ENCODE measurements at places on chromosomes 13 and 19.
A peak's percentile ranks its signal among the peaks of the same experiment; 100 is the strongest.

DNA sequence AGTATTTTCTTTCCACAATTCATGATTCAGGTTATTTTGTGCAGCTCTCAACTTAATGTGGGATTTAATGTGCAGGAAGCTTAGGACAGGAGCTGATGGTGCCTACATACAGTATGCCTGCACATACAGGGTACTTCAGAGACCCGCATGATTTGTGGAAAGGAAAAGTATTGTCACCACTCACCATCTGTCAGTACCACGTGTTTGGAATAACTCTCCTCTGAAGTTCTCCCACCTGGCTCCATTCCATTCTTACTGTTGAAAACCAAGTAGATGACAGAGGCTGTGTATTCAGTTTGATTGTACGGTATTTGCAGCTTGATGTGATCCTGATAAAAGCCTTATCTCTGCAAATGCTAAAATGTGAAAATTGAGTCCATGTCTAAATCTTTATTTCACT is 85.7 kb downstream of the ZAR1L start:
- peaks cover 6% of the 10 kb centered on the region for H3K36me3 ChIP-seq
- H3K27ac ChIP-seq = no peak overlapping the region
- H3K27me3 ChIP-seq = no peaks in the 10 kb centered on the region
- no peak overlapping the region for H3K4me3 ChIP-seq
- H3K4me1 ChIP-seq = peaks cover 37% of the 10 kb centered on the region

- H3K4me3 ChIP-seq = no peak overlapping the region
- H3K27me3 ChIP-seq = peaks cover 20% of the 10 kb centered on the region
- H3K4me1 ChIP-seq = peaks cover 9% of the 10 kb centered on the region
These were observed 26.1 kb downstream of the TJP3 start for GRCh38 chr19:3734310-3734600.

GRCh38 chr13:46717275-46717674 is 79.7 kb downstream of the ESD start:
- H3K27ac ChIP-seq = no peak overlapping the region
- no peaks in the 10 kb centered on the region for H3K36me3 ChIP-seq
- no peaks in the 10 kb centered on the region for H3K4me1 ChIP-seq
- H3K27me3 ChIP-seq = peaks cover 1% of the 10 kb centered on the region

DNA sequence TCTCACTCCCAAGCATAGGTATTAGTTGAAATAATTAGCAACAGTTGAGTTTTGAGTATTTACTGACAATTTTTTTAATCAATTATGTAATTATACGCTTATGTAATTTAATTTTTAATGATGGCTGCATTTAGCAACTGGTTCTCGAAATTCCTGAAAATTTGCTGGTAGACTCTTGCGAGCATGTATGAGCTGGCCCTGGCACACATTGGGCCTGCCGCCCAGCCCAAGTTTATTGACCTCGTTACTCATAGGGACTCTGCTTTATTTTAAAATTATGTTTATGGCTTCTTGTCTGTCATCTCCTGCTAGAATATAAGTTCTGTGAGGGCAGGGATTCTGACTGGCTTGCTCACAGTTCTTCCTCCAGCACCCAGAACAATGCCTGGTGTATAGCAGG is 6.7 kb downstream of the KLK14 start:
- no peaks in the 10 kb centered on the region for H3K4me1 ChIP-seq
- peaks cover 1% of the 10 kb centered on the region for H3K27me3 ChIP-seq
- DNase-seq = no peak
- no peaks in the 10 kb centered on the region for H3K36me3 ChIP-seq
- H3K4me3 ChIP-seq = no peak overlapping the region

DNA sequence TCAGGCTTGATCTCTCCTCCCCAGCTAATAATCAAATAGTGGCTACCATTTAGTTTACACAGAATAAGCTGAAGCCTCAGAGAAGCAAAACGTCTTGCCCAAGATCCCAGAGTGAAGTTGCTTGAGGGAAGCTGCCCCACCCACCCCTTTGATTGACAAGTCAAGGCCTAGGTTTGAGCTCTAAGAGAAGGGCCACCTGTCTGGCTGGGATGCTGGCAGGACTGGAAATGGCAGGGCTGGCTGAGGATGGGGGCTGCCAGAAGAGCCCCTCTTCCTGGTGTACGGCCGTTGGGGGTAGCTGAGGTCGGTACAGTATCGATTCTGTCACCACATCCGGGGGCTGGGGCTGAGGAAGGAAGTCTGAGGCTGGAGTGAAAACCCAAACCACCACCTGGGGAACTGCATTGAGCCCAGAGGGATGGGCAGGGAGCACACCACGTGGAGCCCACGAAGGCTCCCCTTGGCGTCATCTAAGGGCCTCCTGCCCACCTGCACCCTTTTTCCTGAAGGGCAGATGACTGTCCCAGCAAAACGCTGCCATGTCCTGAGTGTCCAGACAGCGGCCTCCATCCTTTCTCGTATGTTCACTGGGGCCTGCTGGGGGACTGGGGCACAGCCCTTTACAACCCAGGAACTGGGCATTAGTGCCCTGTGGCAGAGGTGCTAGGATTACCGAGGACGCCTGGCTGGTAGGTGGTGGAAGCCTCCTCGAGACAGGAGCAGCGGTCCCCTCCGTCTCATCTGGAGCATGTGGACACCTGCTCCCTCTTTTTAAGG is 1.4 kb upstream of the PRKD2 start:
- no peak for DNase-seq
- peaks cover 20% of the 10 kb centered on the region for H3K4me1 ChIP-seq
- H3K27me3 ChIP-seq = peaks cover 2% of the 10 kb centered on the region
- peak overlapping the region; percentile 94 for H3K4me3 ChIP-seq
- 0 out of 2 replicates have a peak, but pooled peaks cover 5% of the 10 kb centered on the region for H3K36me3 ChIP-seq

- H3K27me3 ChIP-seq = no peaks in the 10 kb centered on the region
- DNase-seq = no peak
- H3K36me3 ChIP-seq = no peaks in the 10 kb centered on the region
- H3K4me3 ChIP-seq = no peak overlapping the region
These were observed 290.4 kb downstream of the TEX29 start for GRCh38 chr13:111610879-111611278.

GRCh38 chr13:34312578-34312977 is 494.6 kb downstream of the RFC3 start:
- H3K4me1 ChIP-seq = 0 out of 2 replicates have a peak, but pooled peaks cover 6% of the 10 kb centered on the region
- no peaks in the 10 kb centered on the region for H3K27me3 ChIP-seq
- H3K27ac ChIP-seq = no peak overlapping the region
- DNase-seq = no peak

GRCh38 chr13:111319998-111320911 is at the start of gene TEX29:
Gene TEX29 (plus strand): TSS chr13:111320642. CDS start chr13:111320891, 249 bp downstream.
- no peak within 1 kb of the TSS for H3K27ac ChIP-seq
- H3K27me3 ChIP-seq = peaks cover 11% of the 10 kb centered on the region
- H3K4me3 ChIP-seq = no peak within 1 kb of the TSS

GRCh38 chr19:12828494-12828893 is 5.9 kb downstream of the RTBDN start:
- peaks cover 6% of the 10 kb centered on the region for H3K4me1 ChIP-seq
- H3K4me3 ChIP-seq = no peak overlapping the region
- peaks cover 12% of the 10 kb centered on the region for H3K27me3 ChIP-seq
- no peak overlapping the region for H3K27ac ChIP-seq

DNA sequence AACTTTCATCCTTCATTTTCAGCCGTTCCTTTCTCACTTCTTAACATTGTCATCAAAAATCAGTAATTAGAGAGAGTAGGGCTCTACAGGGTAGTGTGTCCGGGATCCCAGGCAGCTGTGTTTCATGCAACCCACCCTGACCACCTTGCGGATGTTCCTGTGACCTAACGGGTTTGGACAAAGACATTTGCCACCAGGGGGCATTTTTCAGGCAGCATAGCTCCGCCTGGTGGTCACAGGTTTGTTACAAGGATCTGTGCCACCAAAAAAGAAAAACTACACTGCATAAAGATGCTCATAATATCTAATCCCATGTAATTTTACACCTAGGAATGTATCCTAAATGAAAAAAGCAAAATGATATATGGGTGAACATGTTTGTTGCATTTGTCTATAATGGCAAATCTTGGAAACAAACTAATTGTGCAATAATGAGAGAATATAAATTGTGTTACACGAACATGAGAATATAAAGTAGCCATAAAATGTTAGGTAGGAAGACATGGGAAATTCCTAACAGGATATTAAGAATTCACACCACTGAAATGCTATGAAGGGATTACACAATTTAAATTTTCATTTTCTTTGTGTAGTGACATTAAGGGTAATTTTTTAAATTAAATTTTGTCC is 123.0 kb downstream of the SLC7A1 start:
- peak; percentile 61 for DNase-seq
- no peak overlapping the region for H3K27ac ChIP-seq
- peaks cover 9% of the 10 kb centered on the region for H3K27me3 ChIP-seq
- no peak overlapping the region for H3K4me3 ChIP-seq
- peaks cover 10% of the 10 kb centered on the region for H3K4me1 ChIP-seq

- no peaks in the 10 kb centered on the region for H3K4me1 ChIP-seq
- H3K4me3 ChIP-seq = no peak overlapping the region
- H3K27ac ChIP-seq = no peak overlapping the region
- DNase-seq = no peak
- H3K27me3 ChIP-seq = no peaks in the 10 kb centered on the region
These were observed 1291.0 kb upstream of the SLC10A2 start for GRCh38 chr13:104357174-104357573.

DNA sequence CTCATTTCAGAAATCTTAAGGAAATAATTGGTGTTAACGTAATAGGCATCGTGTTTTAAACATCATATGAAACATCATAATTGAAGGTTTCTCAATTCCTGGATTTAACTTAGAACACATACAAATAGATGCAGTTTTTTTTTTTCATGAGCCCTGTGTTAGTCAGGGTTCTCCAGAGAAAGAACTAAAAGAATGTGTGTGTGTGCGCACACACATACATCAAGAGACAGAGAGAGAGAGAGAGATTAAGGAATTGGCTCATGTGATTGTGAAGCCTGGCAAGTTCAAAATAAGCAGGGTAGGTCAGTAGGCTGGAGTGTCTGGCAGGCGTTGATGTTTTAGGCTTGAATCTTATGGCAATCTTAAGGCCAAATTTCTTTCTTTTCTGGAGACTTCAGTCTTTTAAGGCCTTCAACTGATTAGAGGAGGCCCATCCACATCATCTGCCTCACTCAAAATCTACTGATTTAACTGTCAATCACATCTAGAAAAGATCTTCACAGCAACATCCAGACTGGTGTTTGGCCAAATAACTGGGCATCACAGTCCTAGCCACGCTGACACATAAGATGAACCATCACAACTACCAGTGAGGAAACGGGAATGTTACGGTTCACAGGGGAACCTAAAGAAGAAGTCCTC is 25.2 kb downstream of the SPATA13 start:
- H3K36me3 ChIP-seq = peaks cover 11% of the 10 kb centered on the region
- no peak overlapping the region for H3K4me3 ChIP-seq
- no peak overlapping the region for H3K27ac ChIP-seq
- peaks cover 45% of the 10 kb centered on the region for H3K4me1 ChIP-seq

DNA sequence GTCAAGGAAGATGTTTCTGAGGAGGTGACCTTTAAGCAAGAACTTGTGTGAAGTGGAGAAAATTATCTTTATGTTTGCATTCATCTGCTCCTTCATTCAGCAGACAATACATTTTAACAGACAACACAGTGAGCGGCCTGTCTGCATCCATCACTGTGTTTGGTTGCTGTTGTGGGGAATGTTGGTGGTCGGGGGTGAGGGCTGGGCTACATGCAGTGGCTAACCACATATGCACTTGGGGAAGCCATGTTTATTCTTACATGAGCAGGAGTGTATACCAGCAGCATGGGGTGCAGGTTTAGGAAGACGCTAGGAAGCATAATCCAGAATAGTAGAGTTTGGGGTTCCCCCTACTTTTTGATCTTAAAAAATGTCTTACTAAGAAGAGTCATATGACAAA is 66.4 kb downstream of the DHRS12 start:
- no peak overlapping the region for H3K4me3 ChIP-seq
- H3K27me3 ChIP-seq = no peaks in the 10 kb centered on the region
- H3K27ac ChIP-seq = peak overlapping the region; percentile 24

DNA sequence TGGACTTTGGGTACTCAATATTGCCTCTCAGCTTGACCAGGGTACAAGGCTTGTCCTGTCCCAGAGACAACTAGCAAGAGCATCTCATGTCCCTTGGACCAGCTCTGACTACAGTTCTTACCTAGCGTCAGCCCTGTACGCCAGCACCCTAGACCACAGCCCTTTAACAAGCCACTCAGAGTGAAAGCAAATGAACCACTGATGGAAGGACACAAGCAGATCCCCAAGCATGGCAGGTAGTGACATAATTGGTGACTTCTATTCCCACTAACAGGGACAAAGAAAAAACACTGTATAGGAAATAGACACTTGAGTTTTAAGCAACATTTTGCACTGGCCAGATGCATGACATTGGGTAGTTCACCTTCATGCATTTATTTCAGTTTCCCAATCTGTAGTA is 8.8 kb upstream of the LRCH1 start:
- no peaks in the 10 kb centered on the region for H3K4me1 ChIP-seq
- H3K27me3 ChIP-seq = peaks cover 4% of the 10 kb centered on the region
- no peak for DNase-seq

DNA sequence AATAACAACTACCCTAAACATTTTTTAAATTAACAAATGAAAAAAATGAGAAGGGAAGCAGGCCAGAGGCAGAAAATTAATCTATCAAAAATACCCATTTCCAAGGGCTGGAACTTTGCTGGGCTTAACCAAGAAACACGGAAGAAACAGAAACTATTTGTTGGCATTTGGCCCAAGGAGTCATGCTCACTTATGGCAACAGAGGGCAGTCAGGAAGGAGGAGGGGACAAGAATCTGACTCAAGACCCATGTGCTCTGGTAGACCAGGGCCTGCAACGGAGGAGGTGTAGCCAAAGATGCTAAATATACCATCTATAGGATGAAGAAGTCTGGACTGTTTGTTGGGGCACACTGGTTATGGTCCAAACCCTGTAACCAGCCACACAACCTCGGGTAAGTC is 496.7 kb downstream of the COG6 start:
- H3K4me3 ChIP-seq = no peak overlapping the region
- H3K36me3 ChIP-seq = no peaks in the 10 kb centered on the region
- no peak overlapping the region for H3K27ac ChIP-seq
- peak; percentile 54 for DNase-seq

DNA sequence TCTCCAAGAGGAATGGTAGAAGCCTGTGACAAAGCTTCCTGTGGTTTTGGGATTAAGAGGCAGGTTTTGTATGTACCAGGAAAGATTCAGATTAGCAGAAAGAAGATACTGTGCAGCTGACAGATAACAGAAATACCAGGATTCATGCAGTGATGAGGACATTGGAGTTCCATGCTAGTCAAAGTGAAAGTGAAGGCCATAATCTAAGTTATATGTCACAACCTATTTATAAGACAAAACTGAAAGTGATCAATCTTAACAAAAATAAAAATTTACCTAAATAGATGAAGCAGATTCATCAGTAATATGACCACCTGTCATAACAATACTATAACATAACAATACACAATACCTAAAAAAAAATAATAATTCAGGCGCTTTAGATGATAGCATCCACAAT is 1305.2 kb upstream of the PCDH9 start:
- no peak overlapping the region for H3K4me3 ChIP-seq
- DNase-seq = no peak
- no peak overlapping the region for H3K27ac ChIP-seq
- no peaks in the 10 kb centered on the region for H3K36me3 ChIP-seq
- H3K27me3 ChIP-seq = no peaks in the 10 kb centered on the region

- peaks cover 52% of the 10 kb centered on the region for H3K36me3 ChIP-seq
- H3K27ac ChIP-seq = no peak overlapping the region
- no peaks in the 10 kb centered on the region for H3K27me3 ChIP-seq
- H3K4me3 ChIP-seq = no peak overlapping the region
- no peak for DNase-seq
These were observed 117.7 kb downstream of the COL4A2 start for GRCh38 chr13:110424569-110425443.
